ENCODE measurements at places on chromosomes 11 and 22.
A peak's percentile ranks its signal among the peaks of the same experiment; 100 is the strongest.

- DNase-seq, result no peak
These were observed 10.4 kb downstream of the ZNRF3 start for GRCh38 chr22:28893810-28894209.

GRCh38 chr11:130528298-130529261 lies 80.1 kb downstream of the ADAMTS15 start:
- DNase-seq, result no peak

- DNase-seq, result no peak
These were observed 1007.2 kb upstream of the RAG2 start for GRCh38 chr11:37605229-37605628.

GRCh38 chr22:28402060-28402459 lies 277.6 kb downstream of the TTC28 start:
- no peak for DNase-seq

GRCh38 chr11:44658506-44658850 lies 68.3 kb upstream of the TSPAN18 start:
- DNase-seq, result no peak

- DNase-seq, result no peak
These were observed 261.1 kb downstream of the SBF2 start for GRCh38 chr11:10032935-10033334.

DNA sequence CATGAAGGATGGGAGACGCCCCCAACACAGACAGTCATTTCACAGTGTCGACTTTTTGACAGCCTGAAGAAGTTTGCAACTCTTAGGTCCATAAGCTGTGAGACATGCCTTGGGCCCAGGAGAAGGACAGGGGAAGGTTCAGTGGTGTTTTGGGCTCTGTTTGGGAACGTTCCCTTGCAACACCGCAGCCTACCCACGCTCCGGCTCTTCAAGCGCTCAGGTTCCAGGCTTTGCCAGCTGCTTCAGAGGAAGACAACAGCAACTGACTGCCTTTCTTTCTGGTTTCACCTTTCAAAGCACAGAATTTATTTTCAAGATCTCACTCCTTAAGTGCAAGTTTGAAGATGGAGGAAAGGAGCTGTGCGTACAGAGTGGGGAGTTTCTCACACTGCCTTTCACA lies 575.8 kb upstream of the B3GAT1 start:
- DNase-seq, result no peak

DNA sequence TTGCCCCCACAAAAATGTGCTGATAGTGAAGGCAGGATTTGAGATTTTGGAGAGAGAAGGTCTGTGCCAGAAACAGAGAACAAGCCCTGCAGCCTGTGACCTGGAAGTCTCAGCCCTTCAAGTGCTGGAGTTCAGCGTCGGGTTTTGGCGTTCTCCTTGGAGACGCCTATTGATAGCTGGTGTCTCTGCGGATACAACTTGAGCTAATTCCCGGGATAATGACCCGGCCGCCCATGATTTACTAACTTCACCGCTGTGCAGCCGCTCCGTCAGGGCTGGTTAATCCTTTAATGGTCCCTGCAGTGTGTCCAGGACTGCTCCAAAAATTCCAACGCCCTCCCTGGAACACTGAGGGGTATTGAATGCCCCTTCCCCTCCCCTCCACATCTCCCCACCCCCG lies 76.6 kb downstream of the WT1 start:
- no peak for DNase-seq

DNA sequence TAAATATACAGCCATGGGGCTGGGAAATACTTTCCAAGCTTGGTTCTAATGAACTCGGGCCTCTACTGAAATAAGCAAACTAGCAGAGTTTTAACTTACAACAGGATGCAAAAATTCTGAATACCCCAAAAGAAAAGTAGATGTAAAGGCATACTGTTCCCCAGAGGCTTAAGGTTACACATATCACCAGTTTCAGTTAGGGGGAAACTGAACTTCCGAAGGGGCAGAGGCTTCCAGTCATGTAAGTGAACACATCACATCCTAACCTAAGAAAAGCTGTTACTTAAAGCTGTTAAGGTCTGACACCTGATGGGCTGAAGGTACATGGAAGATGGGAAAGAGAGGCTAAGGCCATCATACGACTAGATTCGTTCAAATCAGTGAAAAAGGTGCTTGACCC lies 2.3 kb downstream of the GAB2 start:
- DNase-seq, result no peak

DNA sequence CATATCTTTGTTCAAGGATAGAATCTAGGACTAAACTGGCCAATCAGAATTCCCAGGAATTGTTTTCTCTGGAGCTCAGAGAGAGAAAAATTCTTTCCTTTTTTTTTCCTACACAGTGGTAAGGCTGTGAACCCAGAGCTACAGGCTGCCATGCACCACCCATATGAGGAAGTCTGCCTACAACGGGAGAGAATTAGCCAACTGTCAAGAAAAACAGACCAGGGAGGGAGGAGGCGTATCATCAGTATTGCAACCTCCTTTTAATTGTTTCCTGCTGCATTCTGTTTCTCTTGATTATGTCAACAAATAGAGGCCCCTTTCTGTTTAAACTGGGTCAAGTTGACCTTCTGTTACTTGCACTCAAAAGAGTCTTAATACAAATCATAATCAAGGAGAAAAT lies 176.5 kb upstream of the UBASH3B start:
- no peak for DNase-seq

DNA sequence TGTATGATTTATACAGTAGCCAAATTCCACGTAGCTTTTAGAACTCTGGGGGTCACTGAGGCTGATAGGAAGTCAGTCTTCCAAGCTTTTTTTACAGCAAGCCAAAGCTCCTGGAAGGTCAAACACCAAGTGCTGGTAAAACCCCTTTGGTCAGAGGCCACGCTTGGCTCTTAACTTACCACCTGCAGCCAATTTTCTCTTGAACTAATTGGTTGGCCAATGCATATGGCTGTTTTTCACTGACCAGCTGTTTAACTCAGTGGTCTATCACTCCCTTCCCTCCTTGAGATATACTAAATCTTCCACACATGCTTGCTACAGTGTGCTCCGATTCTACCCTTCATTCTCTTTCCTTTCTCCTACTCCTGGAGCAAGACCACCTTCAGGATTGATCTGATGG lies 116.0 kb downstream of the FAR1 start:
- DNase-seq, result no peak

DNA sequence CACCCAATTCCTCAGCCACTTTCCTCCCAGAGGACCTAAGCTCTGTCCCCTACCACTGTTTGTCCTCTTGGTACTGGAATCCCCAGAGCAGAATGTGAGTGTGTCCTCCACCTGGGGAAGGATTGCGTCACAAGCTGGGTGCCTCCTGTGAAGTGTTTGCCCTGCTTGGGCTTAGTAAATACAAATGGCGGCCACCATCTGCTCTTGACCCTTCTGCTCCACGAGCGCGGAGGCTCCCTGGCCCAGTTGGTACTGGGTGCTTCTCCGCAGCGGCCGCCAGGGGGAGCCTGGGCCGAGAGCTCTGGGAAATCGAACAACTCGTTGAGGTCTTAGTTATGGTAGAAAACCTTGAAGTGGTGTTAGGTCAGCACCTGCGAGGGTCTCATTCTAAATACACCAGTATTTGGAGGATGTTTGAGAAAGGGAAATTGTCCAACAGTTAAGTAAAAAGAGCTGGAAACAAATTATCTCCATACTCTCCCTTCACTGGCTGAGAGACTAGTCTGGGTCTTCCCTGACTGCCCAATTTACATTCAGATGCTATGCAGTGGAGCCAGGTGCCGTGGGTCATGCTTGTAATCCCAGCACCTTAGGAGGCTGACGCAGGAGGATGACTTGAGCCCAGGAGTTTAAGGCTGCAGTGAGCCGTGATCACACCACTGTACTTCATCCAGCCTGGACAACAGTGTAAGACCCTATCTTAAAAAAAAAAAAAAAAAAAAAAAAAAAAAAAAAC lies 74.6 kb upstream of the TEAD1 start:
- peak; percentile 2 for DNase-seq

DNA sequence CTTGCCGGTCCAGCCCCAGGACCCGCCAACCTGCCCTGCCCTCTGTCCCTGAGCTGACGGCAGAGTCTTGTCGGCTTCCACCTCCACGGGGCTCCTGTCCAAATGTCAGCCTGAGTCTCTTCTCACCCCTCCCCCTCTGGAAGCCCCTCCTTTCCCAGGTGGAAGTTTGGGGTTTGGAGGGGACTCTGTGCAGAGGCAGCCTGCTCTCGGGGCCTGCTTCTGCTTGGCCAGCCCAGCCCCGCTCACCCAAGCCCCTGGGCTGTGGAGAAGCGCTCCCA lies 31.0 kb downstream of the CTTN start:
- no peak for DNase-seq

GRCh38 chr11:114122686-114123085 lies 63.2 kb downstream of the ZBTB16 start:
- no peak for DNase-seq

DNA sequence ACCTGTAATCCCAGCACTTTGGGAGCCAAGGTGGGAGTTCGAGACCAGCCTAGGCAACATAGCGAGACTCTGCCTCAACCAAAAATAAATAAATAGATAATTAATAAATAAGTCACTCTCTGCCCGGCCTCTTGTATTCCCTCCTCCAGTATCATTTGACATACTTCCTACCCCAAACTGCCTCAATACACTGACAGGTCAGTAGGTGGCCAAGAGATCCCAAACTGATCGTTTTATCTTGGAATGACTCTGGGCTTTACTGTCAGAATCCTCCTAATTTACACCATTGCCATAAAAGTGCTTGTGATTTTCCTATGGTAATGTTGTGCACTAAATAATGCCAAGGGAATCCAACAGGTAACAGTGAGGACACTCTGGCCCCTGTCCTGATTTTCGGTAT lies 94.2 kb downstream of the PDHX start:
- DNase-seq, result no peak

GRCh38 chr11:14454861-14455632 lies 44.6 kb downstream of the COPB1 start:
- DNase-seq, result no peak

DNA sequence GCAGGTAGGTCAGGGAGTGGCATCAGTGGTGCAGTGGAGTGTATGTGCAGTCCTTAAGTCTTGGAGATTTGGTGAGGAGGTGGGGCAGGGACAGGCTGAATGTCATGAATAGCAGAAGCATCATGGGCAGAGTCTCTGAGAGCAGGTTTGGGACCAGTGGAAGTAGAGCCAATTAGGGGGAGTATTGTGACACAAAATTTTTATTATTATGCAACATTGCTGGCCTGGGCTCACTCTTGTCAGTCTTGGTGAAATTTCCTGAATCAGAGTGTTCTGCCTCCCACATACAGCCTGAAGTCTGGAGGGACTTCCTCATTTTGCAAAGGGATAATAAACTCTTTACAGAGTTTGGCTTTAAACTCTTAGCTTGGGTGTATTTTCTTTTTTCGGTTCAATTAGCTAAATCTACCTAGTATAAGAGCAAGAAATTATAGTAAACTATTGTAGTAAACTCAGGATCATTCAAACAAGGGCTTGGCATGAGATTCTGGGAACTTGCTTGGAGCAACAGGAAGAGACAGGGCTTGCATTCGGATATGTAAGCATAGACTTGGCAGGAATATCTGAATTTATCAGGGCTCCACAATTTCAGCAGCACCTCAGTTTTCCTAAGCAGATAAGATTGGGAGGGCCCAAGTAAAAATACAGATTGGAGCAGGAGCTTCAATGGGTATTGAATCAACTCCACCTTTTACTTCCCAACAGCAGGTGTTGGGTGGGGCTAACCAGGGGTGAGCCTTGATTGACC lies 67.7 kb downstream of the FDX1 start:
- DNase-seq, result no peak

DNA sequence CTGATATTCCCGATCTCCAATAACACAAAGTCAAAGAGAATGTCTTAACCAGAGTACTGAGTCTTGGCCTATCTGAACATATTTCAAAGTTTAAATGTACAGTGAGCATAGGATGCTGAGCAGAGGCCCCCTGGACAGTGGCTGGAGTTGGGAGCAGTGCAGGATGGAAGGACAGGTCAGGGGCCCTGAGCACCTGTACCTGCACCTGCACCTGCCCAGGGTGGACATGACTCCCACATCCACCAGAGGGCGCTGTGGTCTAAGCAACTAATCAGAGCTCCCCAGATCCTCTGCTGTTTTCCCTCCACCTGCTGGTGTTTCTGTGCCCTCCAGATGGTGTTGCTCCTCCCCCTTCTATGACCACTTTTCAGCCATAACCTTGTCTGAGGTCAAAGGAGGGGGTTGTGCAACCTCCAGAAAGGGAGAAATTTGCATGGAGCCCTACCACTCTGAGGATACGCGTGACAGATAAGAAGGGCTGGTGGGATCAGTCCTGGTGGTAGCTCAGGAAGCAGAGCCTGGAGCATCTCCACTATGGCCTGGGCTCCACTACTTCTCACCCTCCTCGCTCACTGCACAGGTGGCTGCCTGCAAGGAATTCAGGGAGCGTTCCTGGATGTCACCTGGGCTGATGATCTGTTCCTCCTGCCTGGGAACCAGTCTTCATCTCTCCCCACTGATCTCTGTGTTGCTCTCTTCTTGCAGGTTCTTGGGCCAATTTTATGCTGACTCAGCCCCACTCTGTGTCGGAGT lies 49.1 kb upstream of the VPREB1 start:
- DNase-seq, result peak; percentile 60

- DNase-seq, result no peak
These were observed 389.2 kb downstream of the SOX6 start for GRCh38 chr11:15967166-15967565.

GRCh38 chr11:95341221-95341620 lies 110.2 kb upstream of the SESN3 start:
- no peak for DNase-seq

DNA sequence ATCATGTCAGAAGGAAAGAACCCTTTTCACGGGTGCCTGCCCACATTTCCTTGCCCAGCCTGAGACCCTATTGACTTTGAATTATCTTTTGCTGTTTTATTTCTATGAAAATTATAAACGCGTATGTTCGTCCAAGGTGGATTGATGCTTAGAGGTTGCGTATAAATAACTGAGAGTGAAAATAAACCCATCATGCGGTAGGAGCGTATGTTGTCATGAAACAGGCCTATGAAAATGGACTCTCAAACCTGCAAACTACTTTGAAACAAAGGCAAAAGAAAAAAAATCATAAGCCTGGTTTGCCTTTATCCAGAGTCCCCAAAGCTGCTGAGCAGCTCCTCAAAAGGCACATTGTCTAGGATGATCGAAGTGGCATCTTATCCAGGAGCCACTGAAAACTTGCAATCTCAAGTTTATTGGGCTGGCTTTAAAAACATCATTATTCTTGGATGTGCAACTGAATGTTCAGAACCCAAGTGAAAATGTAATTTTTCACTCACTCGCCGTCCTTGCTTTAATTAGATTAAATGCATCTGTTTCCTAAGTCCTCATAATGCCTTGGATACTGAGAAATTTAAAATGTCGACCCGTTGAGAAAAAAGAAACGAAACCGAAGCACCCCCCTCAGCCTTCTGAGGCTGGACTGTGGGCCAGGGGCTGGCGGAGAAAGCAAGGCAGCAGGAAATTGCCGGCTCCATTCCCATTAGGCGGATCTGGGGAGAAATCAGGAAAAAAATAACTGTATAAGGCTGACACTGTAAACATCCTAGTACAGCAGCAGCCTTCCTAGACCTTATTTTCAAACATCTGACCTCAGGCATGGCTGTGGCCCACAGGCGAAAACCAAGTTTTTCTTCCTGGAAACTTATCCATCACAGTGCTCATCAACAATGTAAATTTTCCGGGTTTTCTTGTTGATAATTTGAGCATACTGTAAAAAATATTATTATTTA lies 82.9 kb upstream of the PPARA start:
- DNase-seq, result no peak

GRCh38 chr11:60765355-60765754 lies 8.7 kb downstream of the MS4A15 start:
- no peak for DNase-seq

GRCh38 chr11:94650756-94651155 lies 83.6 kb downstream of the PIWIL4 start:
- DNase-seq, result no peak

Measured in activated effector memory CD4-positive, alpha-beta T cell treated with Interleukin-2 at 50 U/mL for 16 hours (primary cell).